ENCODE measurements at places on chromosomes 16 and 17. TPM values are rescaled to one million over a fixed set of nuclear protein-coding genes. Genes with fewer than 3 reads are reported as not detected.

CBFA2T3 gene
- polyA plus RNA-seq: 13.6 TPM

SLC5A10 gene
- 0.08 TPM for polyA plus RNA-seq

GRCh38 chr17:10812674-10813073 is 8.8 kb upstream of the TMEM238L start:
- no peak for DNase-seq

GRCh38 chr17:74480290-74480689 is 13.9 kb downstream of the CD300A start:
- DNase-seq: no peak

DNA sequence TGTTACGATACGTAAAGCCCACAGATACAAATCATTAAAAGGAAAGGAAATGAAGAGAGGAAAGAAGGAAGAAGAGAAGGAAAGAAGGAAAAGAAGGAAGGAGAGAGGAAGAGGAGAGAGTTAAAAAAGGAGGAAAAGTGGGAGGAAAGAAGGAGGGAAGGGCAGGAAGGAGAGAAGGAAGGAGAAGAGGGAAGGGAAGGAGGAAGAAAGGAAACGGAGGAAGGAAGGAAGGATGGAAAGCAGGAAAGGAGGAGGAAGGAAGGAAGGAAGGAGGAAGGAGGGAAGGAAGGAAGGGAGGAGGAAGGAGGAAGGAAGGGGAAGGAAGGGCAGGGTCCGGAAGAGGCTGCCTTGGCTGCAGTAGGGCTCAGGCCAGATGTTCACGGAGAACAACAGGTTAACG is 95.2 kb downstream of the ENGASE start:
- no peak for DNase-seq

- no peak for DNase-seq
Observed at GRCh38 chr17:21283482-21284318, 811 bp upstream of the MAP2K3 start.

DNA sequence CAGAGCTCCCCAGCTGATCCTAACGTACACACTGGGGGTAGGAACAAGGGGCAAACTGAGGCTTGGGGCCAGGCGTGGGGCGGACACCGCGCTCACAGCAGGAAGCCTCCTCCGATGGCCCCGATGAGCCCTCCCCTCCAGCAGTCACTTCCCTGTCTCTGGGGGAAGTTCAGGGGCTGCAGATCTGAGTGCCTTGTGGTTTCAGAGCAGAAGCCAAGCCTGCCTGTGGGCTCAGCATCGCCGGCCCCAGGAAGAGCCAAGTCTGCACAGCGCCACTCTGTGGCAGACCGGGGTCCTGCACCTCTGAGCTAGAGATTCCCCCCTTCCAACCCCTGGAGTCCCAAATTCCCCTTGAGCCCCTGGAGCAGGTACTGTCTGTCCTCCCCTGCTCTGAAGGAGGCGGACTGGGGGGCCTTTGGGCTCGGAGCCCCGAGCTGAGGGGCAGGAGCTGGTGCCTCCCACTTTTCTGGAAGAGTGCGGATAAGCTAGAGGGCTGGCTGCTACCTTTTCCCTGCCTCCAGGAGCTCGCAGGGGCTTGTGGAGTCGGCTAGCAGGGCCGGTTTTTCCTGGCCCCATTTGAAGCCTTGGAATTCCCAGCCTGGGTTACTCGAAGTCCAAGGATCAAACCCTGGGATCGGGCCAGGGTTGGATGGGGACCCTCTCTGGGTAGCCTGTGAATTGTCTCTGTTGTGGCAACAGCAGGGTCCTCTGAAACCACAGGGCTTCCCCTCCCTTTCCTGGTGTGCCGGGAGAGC is 2.9 kb downstream of the GSE1 start:
- peak; percentile 80 for DNase-seq

Data from muscle of back (tissue), 13 donors.